ENCODE measurements at places on chromosomes 13 and 19. TPM values are rescaled to one million over a fixed set of nuclear protein-coding genes. Genes with fewer than 3 reads are reported as not detected.

The FGF14 gene
- total RNA-seq = 0.88 TPM

The ZNF763 gene
- 4.5 TPM for total RNA-seq

The IZUMO4 gene
- total RNA-seq = 10.5 TPM

The EBI3 gene
- 1.2 TPM for total RNA-seq

The ADGRE2 gene
- 0.90 TPM for total RNA-seq

The KLF12 gene
- 0.82 TPM for total RNA-seq

The KLK5 gene
- not detected for total RNA-seq

The UBL3 gene
- 18.8 TPM for total RNA-seq

- DNase-seq = no peak
Observed at GRCh38 chr19:53703361-53703760, 71.6 kb downstream of the DPRX start.

DNA sequence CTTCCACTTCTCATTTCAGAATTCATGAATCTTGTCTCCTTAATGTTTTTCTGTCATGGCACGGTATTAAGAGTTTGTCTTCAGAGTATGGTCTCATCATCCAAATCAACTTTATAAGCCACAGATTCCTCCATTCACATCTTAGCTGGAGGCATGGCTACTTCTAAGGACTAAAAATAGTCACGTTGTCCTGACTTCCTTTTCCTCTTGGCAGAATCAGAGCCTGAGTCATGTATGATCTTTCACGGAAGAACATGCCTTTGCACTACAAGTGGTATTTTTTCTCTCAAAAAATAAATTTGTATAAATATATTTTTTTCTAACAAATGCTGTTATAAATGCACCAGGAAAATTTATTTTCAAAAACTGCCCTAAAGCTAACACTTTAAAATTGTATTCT lies 71.4 kb downstream of the ALOX5AP start:
- DNase-seq = no peak

GRCh38 chr19:11848594-11849469 lies at the start of gene ZNF439:
Gene ZNF439, plus strand, starts transcription at chr19:11848726. Its CDS starts 142 bp downstream, at chr19:11848868.
- peak; percentile 94 for DNase-seq

- DNase-seq = no peak
Observed at GRCh38 chr13:20369886-20370361, 137.8 kb upstream of the GJB6 start.

DNA sequence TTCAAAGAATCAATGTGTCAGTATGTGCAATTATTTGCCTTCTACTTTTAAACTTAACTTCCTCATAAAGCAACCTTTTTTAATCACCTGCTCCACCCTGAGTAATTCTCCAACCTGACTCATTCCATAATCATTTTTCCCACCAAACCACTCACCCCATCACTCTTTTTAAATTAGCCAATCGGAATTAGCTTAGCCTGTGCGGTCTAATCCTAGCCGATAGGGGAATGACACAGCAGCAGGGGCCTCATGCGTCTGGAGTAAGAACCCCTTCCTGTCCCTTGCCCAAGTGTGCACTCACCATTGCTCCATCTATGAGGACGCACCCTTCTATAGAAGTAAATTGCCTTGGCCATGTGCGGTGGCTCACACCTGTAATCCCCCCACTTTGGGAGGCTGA lies 27.4 kb upstream of the ZNF83 start:
- no peak for DNase-seq

DNA sequence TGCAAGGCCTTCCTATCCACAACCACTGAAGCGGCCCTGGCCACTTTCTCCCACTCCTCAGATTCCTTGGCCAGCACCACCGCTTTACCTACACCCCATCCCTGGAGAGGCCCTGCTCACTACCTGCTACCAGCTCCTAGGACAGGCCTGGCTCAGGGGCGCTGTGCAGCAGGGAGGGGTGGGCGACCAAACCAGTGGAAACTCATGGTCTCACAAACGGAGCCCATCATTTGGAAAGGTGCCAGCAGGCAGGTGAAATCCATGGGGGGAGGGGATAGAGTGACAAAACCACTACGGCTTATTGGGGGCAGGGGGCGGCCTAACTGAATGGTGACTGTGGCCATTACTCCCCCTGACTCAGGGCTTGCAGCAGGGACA lies 27.6 kb downstream of the C19orf47 start:
- peak; percentile 28 for DNase-seq

DNA sequence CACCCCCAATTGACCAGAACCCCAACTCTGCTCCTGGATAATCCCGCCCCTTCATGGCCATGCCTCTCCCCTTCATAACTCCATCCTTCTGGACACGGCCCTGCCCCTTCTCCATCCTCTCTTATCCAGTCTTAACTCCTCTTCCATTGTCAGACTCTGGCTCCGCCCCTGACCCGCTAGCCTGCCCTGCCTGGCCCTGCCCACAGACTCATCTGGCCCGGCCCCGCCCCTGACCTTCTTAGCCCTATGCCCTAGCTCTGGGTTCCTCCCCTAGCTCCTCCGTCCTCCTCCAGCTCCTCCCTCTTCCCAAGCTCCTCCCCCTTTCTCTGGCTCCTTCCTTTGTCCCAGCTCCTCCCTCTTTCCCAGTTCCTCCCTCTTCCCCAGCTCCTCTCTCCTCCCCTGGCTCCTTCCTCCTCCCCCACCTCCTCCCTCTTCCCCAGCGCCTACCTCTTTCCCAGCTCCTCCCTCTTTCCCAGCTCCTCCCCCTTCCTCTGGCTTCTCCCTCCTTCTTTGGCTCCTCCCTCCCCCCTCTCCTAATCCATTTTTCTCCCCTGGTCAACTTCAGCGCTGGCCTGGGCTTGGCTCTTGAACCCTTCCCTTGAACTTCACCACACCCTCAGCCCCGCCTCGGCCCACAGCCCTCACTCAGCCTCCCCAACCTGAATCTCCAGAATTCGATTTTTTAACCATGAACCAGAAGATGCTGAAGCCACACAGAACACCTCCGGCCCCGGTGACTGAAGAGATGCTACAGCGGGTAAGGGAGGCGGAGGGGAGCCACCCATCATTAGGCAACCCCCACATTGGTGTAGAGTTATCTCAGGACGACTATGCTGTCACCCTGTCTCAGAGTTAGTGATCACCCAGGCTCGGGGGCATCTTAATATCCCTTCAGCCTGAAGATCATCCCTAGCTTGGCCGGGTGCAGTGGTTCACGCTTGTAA lies 9.2 kb upstream of the ZNF358 start:
- DNase-seq = peak; percentile 93

DNA sequence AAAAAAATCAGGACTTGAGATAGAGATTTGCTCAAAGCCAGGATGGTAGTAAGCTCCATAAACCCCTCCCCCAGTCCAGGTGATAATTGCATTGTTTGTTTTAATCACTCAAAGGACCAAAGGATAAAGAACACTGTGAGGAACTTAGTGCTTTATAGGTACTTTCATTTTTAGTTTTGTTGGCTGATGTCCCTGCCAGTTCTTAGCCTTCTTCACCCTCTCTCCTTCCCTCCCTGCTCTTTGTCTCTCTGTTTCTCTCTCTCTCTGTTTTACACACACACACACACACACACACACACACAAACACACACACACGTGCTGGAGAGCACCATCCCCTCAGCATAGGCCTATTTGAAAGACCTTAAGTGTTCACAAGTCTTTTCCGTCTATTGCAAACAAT lies 5.2 kb downstream of the FRY start:
- no peak for DNase-seq

DNA sequence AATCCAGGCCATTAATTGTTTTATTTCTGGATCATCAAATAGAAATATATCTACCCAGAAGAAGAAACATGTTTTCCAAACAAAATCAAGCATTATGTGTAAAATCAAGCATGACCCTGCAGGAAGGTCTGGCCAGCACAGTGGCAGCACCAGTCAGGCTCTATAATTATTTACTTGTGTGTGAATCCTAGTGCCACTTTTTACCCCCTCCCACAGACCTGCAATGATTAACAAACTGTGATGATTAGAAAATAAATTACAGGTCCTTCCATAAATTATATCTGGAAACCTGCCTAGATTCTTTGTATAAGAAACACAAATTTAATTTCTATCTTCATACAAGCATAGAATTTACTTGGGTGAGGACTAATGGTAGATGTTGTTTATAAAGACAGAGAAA lies 186.1 kb downstream of the GPC6 start:
- no peak for DNase-seq

GRCh38 chr13:21733475-21734263 lies 62.8 kb downstream of the FGF9 start:
- no peak for DNase-seq

DNA sequence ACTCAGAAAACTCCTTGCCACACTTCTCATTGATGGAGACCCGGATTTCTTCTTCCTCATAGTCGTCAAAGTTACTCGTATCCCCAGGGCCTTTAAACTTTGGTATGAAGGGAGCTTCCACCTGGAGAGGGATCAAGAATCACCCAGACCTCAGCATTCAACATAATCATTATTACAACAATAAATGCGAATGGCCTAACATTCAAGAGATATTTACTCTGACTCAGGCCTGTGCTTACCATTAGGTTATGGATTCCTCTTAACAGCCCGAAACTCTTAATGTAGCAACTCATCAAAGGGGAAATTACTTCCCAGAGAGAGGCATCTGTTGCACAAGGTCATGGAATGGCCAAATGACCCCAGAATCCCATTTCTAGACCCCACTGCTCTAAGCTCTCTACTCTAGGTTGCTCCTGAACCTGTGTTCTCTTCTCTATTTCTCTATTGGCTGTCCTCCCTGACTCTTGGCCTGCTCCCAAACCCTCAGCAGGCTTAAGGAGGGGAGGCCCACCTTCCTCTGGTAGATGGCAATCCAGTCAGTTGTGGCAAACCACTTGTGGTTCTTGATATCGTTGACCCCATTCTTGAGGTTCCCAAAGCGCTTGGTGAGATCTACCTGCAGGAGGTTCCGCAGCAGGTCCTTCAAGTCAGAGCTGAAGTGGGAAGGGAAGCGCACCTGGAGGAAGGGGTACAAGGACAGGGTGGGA lies 2.7 kb upstream of the SAMD1 start:
- no peak for DNase-seq

GRCh38 chr13:39401046-39401705 lies 201.8 kb downstream of the LHFPL6 start:
- no peak for DNase-seq

- DNase-seq = no peak
Observed at GRCh38 chr13:109918179-109918711, 131.9 kb upstream of the IRS2 start.

- DNase-seq = no peak
Observed at GRCh38 chr13:113952151-113952982, 21.5 kb downstream of the C13orf46 start.

DNA sequence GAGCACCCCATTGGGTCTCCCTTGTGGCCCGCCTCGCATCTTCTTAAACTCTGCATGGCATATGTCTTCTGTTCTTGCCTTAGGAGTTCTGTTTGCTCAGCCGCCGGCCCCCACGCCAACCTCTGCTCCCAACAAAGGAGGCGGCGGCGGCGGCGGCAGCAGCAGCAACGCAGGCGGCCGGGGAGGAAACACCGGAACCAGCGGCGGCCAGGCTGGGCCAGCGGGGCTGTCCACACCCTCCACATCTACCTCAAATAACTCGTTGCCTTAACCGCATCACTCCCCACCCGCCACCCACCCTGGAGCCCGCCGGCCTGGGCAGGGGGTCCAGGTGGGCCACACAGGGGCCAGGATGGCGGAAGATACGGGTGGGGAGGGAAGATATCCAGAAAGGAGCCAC lies 12.3 kb upstream of the WDR18 start:
- no peak for DNase-seq

GRCh38 chr19:2984215-2984528 lies 6.8 kb downstream of the TLE6 start:
- no peak for DNase-seq
